ENCODE measurements at places on chromosomes 1 and 21.

DNA sequence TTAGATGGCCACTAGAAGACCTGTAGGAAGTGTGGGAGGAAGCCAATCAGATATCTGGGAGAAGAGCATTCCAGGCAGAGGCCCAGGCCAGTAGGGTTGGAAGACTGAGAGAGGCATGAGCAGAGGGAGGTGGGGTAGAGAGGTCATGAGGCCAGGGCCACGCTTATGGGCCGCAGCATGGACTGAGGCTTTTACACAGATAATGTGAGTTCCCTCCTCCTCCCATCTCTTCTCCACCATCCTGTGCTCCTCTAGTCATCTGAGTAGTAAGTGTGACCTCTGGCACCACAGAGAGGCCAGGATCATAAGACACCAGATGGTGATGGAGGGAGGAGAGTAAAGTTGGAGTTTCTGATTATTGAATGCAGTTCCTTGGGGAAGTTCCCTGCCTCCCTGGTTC, 17.1 kb downstream of the TTC22 start:
- no peak for DNase-seq

GRCh38 chr1:214720561-214720960, 117.6 kb downstream of the CENPF start:
- DNase-seq: no peak

GRCh38 chr1:47821760-47822159, 175.4 kb downstream of the TRABD2B start:
- DNase-seq: no peak

GRCh38 chr1:31788825-31789256, 24.7 kb upstream of the ADGRB2 start:
- no peak for DNase-seq

GRCh38 chr21:37878946-37879660, 37.2 kb downstream of the KCNJ6 start:
- DNase-seq: no peak

GRCh38 chr1:208269338-208269666, 25.1 kb upstream of the PLXNA2 start:
- no peak for DNase-seq

GRCh38 chr1:65084066-65084465, 63.9 kb upstream of the AK4 start:
- no peak for DNase-seq

- DNase-seq: no peak
These were observed 18.7 kb upstream of the NBL1 start for GRCh38 chr1:19625291-19625937.

DNA sequence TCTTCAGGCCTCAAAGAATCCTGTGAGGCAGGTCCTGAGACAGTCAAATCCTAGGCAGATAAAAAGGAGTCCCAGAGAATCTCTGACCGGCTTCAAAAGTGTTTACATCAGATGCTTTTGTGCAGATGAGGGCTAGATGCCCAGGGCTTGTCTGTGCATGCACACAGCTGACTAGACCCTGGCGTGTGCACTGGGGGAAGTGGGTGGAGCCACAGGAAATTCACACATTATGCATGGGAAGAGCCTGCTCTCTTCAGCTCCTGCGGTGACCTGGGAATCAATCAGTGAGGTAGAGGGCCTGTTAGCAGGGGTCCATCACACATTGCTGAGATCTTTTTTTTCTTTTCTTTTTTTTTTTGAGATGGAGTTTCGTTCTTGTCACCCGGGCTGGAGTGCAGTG, 36.6 kb upstream of the NHLH2 start:
- DNase-seq: no peak

- no peak for DNase-seq
These were observed 61.4 kb downstream of the PRRX1 start for GRCh38 chr1:170725326-170725725.

DNA sequence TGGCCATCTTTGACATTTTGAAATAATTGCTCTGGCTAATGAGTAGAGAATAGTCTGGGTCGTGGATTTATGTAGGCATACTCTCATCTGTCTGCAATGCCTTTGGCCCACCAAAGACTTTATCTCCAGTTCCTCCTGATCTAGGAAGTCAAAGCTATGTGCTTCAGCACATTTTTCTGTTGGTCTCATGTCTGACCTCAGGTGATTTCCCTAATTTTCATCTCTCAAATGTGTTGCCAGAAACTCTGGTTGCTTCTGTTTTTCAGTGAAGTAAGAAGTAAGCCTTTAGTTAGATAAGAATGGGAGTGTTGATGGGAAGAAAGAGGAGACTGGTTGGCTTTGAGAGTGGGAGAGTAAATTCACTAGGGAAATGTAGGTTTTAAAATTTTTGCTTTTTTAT, 66.4 kb downstream of the GPR88 start:
- DNase-seq: no peak

GRCh38 chr1:209607102-209607794, 23.7 kb downstream of the CAMK1G start:
- no peak for DNase-seq

- DNase-seq: no peak
These were observed 45.6 kb upstream of the PGD start for GRCh38 chr1:10353282-10353681.

DNA sequence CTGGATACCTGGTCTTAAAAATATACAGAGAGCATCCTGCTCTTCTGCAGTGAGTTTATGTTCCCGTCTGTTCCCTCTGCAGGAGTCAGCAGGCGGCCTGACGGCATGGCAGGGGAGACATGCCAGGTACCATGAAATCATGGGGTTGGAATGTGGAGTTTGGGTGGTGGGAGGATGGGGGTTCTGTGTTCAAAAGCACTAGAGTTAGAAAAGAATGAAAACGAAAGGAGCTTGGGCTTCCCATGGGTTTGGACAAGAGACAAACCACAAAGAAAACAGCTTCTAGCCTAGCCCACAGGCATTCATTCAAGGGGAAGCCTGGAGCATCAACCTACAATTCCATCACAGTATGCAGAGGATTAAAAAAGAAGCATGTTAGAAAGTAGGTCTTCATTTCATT, 59.9 kb downstream of the WARS2 start:
- DNase-seq: no peak

Measured in stimulated activated naive CD4-positive, alpha-beta T cell (primary cell).